ENCODE measurements at places on chromosomes 7 and 10.

DNA sequence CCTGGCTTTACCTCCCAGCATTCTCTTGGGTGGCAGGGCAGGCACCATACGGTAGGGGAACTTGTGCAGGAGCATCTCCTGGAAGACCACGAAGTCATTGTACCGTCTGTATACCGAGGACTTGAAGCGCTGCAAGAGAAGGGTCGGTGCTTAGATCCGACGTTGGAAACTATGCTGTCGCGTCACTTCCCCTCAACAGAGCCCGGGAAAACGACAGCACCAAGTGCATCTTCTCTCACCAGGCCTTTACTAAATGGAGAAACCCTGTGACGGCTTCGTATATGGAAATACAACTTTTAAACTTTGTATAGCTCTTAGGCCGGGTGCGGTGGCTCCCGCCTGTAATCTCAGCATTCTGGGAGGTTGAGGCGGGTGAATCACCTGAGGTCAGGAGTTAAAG lies 33.1 kb downstream of the NUDT1 start:
- DNase-seq = no peak

DNA sequence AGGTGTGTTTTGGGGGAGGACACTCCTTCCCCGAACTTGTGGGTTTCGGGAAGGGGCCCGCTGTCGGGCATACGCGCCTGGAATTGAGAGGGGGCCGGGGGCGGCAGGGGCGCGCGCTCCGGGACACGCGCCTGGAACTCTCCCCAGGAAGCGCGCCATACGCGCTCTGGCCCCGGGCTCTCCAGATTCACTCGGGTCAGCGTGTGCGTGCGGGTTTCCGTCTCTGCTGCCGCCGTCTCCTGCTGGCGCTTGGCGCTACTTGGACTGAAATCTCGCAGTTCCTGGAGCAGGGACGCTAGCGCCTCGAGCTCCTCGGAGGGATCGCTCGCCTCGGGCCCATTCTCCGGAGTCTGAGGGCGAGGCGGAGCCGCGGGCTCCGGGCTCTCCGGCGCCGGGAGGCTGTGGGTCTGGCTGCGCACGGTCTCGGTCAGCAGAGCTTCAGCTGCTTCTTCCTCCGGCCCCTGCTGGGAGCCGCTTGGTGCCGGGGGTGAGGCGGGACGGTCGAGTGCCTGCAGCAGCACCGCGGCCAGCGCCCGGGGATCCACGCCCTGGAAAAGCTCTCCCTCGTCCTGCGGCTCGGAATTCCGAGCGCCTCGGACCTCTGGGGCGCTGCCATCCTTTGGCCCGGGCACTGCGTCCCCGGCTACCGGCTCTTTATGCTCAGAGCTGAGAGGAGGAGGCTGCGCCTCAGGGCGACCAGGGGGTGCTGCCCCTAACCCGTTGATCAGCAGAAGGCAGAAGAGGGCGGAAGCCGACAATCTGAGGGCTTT lies 1.1 kb downstream of the VGF start:
- no peak for DNase-seq

DNA sequence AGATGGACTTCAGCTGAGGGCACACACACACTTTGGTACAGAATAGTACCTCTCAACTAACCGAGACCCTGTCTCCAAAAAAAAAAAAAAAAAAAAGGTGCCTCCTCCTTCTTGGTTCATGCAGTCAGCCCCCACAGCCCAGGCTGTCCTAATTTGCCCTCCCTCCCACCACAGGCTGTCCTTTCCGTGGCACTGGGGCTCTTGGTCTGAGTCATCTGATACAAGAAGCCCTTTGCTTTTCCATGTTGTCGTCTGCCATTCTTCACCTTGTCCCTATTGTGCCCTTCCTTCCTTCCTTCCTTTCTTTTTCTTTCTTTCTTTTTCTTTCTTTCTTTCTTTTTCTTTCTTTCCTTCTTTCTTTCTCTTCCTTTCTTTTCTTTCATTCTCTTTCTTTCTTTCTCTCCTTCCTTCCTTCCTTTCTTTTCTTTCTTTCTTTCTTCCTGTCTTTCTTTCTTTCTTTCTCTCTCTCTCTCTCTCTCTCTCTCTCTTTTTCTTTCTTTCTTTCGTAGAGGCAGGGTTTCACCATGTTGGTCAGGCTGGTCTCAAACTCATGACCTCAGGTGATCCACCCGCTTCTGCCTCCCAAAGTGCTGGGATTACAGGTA lies 96.0 kb upstream of the IKZF1 start:
- DNase-seq = no peak

DNA sequence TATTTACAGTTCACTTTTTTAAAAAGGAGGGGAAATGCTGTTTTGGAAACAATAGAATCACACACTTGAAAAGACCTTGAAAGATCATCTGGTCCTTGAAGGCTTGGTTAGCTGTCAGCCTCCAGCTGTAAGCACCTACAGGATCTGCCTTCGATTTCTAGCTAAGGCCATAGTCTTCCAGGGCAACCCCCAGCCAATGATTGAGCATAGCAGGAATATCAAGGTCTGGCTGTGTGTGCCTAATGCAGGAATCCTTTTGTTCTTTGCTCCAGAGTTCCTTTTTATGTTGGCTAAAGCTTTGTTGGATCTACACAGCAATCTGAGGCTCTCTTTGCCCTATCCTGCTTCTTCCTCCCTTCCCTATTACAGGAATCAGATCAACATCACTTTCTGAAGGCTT lies 5.2 kb upstream of the YAE1 start:
- no peak for DNase-seq

DNA sequence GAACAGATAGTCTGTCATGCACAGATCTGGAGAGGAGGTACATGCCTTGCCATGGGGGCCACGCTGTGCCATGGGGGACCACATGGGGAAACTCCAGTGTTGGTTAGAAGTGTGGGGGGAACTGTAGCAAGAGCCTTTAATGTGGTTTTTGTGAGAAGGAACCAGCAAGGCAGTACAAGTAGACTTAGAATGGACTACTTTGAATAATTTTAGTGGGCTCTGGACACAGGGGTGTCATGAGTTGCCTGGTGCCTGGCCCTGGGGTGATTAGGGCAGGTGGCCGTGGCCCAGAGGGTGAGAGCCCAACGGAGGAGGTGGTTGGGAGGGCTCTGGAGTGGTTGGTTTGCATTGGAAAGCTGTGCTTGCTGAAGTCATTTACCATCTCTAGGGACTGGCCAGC lies 77.2 kb downstream of the CXCL12 start:
- no peak for DNase-seq

DNA sequence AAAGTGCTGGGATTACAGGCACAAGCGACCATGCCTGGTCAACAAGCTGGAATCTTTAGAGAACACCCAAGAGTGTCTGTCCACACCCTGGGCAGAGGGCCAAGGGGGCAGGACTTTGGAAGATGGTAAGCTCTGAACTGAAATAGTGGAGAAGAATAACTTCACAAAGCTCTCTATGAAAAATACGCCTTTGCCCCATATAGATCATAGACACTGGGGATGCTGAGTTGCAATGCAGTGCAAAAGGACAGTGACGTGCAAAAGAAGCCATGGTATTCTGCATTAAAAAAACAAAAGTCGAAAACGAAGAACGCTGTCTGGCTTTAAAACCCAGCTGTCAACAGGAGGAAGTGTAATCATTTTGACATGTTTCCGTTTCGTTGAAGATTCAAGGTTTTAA lies 353.6 kb downstream of the CALN1 start:
- DNase-seq = no peak

DNA sequence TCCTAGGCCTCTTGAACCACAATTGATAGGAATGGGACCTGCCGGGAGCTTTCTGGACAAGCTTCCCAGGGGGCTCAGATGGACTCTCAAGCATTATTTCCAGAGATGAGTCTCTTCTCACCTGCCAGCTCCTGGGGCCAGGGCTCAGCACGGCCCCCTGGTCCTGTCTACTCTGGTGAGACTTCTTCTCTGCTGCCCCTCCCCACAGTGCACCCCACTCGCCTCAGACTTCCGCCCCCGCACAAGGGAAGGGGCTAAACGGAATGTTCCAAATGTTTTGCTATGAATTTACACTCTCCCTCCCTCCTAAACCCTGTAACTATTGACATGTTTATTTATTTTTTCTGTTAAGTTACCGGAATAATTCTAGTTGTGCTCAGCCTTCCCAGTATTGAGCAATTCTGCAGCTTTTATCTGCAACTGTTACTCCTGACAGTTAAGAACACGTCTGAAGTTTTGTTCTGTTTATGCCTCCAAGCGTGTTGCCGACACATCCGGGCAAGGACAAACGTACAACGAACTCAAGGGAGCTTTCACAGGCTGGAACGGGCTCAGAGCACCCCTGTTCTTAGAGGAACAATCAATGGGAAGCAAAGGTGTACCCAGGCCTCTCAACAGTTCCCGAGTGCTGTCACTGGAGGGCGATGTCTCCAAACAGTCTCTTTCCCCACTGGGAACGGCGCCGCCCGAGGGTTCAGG lies 55.2 kb downstream of the FHIP2A start:
- DNase-seq = peak; percentile 63

DNA sequence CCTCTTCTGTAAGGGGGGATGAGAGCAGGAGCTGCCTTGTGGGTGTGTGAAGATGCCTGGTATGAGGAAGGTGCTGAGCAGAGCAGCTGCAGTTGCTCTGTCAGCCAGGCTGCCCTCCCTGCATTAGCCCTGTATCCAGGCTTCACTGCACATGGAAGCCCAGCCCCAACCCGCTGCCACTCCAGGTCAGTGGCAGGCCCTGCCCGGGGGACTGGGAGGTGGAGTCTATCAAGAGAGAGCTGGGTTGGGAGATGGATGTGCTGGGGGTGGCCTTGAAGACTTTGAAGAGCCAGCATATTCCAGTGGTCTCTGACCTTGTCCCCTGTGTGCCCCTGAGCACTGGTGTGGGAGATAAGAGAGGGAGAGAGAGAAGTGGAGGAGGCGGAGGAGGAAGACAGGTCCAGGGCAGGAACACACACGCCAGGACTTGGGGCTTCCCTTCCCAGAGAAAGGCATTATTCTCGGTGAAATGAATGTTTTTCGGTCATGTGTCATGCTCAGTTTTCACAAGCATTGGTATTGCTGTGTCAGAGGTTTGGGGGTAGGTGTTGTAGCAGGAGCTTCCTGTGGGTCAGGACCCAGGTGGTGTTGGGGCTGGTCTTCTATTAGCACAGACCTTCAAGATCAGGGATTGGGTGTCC lies 2.6 kb downstream of the PPIF start:
- DNase-seq = peak; percentile 33

DNA sequence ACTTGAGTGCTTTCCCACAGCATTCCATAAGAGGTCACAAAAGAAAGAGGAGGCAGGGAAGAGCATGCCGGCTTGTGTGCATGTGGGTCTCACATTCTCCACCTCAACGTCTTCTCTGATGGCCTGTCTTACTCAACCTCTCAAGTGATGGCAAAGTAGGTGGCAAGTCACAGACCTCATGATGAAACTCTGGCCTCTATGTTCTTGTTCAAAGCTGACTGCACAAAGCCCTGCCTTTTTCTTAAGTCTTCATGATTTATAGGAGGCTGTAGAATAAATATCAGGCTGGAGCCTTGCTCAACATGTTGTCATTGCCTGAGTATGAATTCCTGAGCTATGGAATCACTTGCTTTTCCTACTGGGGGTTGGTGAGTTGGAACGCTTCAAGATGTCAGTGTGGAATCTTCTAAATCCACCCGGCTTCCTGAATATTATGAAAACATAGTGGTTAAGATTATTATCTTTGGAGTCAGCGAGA lies 213.6 kb upstream of the INHBA start:
- DNase-seq = no peak

GRCh38 chr7:80088705-80089104 lies 45.9 kb upstream of the GNAI1 start:
- no peak for DNase-seq

DNA sequence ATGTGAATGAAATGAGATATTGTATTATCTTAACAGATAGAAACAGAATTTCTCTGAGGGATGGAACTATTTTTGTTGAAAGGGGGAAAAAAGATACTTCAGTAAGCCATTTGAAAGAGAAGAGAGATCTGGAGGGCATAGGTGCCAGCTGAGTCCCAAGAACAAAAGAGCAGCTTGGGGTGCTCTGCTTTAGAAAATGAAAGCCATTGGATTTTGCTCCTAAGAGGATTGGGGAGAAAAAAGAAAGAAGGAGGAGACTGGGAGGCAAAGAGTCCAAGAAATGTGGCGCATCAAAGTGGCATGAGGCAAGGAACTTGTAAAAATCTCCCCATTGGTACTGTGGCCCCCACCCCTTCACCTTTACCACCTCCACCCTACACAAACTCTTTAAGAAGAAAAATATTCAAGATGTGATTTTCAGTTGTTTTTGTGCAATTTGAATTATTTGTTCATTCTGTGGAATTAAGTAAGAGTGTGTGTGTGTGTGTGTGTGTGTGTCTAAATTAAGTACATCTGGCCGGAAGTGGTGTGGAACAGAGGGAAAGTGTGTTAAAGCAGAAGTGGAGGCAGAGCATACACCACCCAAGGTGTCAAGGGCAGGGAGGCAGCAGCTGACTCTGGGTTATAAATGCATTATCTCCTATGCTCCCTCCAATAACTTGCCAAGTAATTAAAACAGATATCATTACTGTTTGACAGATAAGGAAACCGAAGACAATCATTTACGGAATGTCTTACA lies 9.9 kb upstream of the GNAI1 start:
- no peak for DNase-seq

DNA sequence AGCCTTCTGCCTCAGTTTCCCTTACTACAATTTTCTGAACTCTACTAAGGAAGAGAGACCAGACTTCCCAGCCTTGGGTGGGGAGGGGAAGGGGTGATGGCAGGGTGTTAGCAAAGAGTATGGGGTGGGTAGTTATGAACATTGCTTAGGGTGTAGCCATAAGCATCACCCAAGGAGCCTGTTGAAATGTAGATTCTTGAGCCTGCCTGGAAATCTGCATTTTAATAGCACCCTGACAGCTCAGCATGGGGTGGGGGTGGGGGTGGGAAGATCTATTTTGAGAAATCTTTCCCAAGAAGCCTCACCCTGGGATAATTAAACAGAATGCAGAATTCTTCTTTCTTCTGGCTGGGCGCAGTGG lies 164.8 kb downstream of the NRF1 start:
- DNase-seq = no peak

DNA sequence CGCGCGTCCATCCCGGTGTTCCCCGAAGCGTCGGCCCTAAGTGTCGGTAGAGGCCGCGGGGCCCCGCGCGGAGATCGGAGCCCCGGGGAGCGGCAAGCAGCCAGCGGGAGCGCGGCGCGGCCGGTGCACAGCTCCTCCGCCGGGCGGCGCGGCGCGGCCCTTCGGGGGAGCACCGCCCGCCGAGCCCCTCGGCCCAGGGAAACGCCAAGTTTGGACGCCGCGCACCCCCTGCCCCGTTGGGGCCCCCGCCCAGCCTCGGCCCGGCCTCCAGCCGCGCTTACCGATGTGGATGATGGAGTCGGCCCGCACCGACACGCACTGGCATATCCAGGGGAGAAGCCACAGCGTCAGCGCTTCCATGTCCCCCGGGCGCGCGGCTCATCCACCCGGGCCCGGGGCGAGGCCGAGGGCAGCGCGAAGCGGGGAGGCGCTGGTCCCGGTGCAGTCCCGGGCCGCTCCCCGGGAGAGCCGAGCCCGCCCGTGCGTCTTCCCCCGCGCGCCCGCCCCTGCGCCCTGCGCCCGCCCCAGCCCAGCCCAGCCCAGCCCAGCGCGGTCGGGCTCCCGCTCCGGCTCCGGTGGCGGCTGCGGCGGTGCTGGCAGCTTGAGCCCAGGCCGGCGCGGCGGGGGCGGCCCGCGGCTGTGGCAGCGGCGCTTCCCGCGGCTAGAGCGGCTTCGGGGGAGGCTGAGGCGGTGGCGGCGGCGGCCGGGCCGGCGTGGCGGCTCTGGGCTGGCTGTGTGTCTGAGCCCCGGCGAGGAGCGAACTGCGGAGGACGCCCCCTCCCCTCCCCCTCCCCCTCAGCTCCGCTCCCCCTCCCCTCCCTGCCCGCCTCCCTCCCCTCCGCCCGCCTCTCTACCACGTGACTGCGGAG lies at the start of gene GRID1:
TSS of gene GRID1 (minus strand) at position 763 of the 869 bp plus-strand sequence.
- no peak for DNase-seq

Measured in liver (tissue), 10 donors.